Tongue (tissue), 3 donors: ENCODE measurements at places on chromosomes 7 and 10. TPM values are rescaled to one million over a fixed set of nuclear protein-coding genes. Genes with fewer than 3 reads are reported as not detected.

EGFR gene
- total RNA-seq: 58.1 TPM

CCNJ gene
- 9.1 TPM for total RNA-seq

GRCh38 chr7:67947646-67948045 lies 951.0 kb downstream of the TYW1 start:
- no peak for DNase-seq

DNA sequence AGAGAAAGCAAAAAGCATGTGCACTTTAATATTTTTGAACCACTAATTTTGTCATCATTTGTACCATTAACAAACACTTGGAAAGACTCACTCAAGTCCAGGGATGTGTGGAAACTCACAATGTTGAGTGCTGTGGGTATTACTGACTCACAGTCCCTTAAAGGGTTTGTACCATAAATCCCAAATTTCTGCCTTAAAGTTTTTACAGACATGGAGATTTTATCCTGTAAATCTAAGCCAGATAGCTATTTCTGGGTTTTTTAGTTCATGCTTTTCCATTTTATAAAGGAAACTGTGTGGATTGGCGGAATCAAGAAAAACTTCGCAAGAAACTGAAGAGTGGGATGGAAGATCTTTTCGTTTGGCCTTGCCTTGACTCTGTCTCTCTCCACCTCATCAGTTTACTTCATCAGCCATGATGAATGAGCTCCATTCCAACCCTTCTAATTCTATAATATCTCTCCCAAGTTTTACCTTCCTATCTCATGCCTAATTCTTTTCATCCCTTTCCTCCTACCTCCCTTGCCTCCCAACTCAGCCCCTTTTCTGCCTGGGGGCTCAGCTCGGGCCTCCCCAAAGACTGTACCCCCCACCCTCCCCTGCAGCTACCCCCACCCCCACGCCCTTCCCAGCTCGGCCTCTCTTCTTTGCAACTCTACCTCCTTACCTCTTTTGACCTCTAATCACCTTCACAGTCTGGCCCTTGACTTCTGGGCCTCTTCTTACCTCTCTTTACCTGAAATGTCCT lies 218.5 kb upstream of the MKLN1 start:
- DNase-seq: peak; percentile 5

DNA sequence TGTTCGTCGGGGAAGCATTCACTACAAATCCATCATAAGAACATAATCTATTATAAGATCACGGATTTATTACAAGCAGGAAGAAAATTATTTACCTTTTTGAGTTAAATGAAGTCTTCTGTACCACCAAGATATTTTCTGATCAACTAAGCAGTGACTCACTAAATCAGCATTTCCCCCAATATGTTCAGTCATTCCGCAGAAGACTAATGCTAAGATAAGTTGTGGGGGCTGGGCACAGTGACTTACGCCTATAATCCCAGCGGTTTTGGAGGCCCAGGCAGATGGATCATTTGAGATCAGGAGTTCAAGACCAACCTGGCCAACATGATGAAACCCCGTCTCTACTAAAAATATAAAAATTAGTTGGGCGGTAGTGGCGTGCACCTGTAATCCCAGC lies 144.2 kb upstream of the EGR2 start:
- DNase-seq: no peak

- DNase-seq: no peak
Observed at GRCh38 chr10:21039721-21040120, 142.6 kb upstream of the NEBL start.

DNA sequence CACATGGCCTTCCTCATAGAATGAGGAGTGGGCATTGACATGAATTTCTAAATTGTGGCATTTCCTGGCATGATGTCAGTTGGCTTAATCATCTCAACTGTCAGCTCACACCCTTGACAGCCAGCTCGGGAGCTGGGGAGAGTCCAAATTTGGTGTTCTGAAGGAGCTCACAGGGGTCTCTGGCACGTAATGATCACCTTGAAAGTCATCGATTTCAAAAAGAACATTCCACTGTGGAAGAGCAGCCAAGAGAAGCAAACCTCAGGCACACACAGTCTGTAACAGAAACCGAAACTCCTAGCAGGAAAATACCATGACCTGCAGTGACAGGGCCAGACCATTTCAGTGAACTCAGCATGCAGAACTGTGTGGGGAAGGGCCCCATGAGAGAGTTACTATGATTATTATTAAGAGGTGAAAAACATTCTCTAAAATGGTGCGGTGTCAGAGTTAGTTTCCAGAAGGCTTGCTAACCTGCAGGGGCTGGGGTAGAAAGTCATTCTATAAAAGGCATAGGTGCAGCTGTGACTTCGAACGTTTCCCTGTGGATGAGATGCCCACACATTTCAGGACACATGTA lies 26.4 kb upstream of the KLF6 start:
- peak; percentile 50 for DNase-seq
